Naive B cell (primary cell): ENCODE measurements at places on chromosomes 5 and 9.
A peak's percentile ranks its signal among the peaks of the same experiment; 100 is the strongest.

GRCh38 chr9:86713970-86714369 is 233.3 kb downstream of the GAS1 start:
- no peak overlapping the region for H3K27ac ChIP-seq
- no peaks in the 10 kb centered on the region for H3K4me1 ChIP-seq
- DNase-seq, result no peak
- no peaks in the 10 kb centered on the region for H3K36me3 ChIP-seq
- H3K27me3 ChIP-seq, result no peaks in the 10 kb centered on the region

DNA sequence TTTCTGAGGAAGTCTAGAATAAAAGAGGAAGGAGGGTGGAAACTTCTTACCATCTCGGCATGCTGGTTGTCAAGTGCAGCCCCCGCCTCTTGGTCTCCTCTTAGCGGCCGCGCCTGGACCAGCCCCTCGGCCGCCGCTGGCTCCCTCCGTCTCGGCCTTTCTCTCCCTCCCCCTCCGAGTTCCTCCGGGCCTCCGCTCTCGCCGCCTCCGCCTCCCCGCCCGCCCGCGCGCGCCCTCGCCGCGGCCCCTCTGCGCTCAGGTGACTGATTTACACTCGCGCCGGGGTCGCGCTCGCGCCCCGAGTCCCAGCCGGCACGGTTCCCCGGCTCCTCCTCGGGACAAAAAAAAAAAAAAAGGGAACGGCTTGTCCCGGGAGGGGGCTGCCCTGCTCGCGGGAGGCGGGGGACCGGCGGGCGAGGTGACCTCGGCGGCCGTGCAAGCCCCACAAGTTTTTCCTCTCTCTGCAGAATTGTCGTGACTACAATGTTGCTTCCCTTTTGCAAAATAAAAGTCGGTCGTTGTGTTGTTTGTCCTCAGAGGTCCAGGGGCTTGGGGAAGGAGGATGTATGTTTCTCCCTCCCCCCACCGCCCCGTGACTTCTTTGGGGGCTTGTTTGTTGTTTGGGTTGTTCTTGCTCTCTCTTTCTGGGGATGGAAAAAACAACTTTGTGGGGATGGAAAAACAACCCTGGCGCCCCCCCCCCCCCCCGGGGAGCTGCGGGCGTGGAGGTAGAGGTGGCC is at the start of gene BNC2:
BNC2 (minus strand) TSS at position 75 of the 740 bp plus-strand sequence; CDS start at position 53, 22 bp downstream.
- H3K27ac ChIP-seq, result peak within 1 kb of the TSS; percentile 51
- DNase-seq, result no peak
- H3K36me3 ChIP-seq, result no peaks in the 10 kb centered on the region
- peaks cover 31% of the 10 kb centered on the region for H3K27me3 ChIP-seq
- H3K4me3 ChIP-seq, result peak within 1 kb of the TSS; percentile 73
- H3K4me1 ChIP-seq, result peaks cover 5% of the 10 kb centered on the region

DNA sequence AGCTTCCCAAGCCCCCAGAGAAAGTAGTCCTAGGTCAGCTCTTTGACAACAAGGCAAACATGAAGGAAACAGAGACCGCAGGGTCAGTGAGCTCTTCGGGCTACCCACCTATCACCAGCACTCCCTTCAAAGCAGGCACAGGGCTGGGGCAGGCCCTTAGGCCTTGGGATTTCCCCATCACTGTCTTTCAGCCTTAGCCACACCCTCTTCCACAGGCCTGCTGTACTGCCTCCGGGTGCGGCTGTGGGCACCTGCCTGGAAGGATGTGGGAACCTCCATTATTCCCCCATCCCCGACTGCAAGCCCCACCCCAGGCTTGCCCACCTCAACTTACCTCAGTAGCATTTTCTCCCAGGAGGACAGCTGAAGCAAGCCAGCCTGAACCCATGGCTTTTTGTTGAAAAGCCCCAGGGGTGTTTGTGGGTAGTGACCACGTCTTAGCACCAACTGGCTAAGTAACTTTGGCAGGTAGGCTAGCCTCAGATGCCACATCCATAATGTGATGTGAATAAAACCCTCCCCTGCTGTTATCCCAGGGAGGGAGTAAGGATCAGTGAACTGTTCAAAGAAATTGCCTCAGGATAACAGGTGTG is 100.2 kb downstream of the PIK3R1 start:
- peaks cover 13% of the 10 kb centered on the region for H3K4me1 ChIP-seq
- no peak overlapping the region for H3K4me3 ChIP-seq
- DNase-seq, result peak; percentile 24
- H3K36me3 ChIP-seq, result no peaks in the 10 kb centered on the region
- no peaks in the 10 kb centered on the region for H3K27me3 ChIP-seq

GRCh38 chr5:131758520-131758900 is 38.3 kb downstream of the FNIP1 start:
- peaks cover 5% of the 10 kb centered on the region for H3K36me3 ChIP-seq
- no peak for DNase-seq
- H3K4me1 ChIP-seq, result peaks cover 58% of the 10 kb centered on the region
- peak overlapping the region; percentile 76 for H3K27ac ChIP-seq

DNA sequence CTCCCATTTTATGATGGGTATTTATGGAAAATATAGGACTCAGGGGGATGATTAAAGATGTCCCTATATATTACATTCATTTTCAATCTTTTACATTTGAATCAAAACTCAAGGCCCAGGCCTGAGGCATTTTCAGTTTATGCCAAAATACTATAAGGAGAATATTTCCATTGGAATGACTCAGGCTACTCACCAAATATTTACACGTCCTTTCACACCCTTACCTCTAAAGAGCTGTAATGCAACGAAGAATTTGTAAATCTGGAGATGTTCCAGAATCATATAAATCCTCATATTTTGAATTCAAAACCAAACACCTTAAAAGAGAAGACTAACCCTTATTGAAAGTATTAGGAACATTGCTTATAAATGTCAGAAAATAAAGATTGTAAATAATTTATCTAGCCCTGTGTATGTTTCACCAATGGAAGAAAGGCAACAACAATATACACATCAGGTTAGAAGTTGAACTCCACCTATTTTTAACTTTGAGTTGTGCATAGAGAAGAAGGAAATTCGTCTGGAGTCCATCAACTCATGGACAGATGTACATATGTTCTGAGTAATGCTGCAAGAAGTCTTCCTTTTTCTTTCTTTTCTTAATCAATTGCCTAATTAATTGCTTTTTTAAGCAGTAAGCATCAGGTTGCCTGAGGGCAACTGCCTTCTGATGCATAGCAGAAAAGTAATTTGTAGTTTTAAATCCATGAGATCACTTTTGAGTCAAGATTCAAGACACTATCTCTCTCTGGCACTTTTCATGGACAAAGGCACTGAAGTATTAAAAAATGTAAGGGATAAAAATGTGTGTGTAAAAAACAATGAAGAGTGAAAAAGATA is 579.3 kb upstream of the RGMB start:
- H3K4me1 ChIP-seq, result no peaks in the 10 kb centered on the region
- H3K36me3 ChIP-seq, result no peaks in the 10 kb centered on the region

DNA sequence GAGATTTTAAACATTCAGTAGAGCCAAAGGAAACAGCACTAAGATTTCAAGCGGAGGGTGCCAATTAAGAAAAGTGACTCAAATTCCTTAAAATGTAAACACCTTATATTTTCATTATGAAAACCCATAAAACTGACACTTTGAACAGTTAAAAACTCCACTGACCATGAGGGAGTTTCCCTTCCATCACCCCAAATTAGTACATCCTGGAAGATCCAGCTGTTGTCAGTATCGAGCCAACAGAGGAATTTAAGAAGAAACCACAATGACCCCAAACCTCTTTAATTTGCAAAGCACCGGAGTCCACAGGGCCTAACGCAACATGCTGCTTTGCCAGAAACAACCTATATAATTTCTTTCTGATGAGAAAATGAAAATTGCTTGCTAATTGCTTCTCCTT is 41.3 kb downstream of the ROR2 start:
- no peak overlapping the region for H3K27ac ChIP-seq
- no peak overlapping the region for H3K4me3 ChIP-seq
- H3K27me3 ChIP-seq, result no peaks in the 10 kb centered on the region
- no peak for DNase-seq

DNA sequence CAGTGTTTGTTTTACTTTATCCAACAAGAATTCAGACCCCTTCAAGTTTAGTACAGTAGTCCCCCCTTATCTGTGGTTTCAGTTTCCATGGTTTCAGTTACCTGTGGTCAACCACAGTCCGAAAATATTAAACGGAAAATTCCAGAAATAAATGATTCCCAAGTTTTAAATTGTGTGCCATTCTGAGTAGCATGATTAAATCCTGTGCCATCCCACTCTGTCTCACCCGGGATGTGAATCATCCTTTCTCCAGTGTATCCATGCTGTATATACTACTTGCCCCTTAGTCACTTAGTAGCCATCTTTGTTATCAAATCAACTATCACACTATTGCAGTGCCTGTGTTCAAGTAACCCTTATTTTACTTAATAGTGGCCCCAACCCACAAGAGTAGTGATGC is 153.8 kb upstream of the RASA1 start:
- no peaks in the 10 kb centered on the region for H3K27me3 ChIP-seq
- peak overlapping the region; percentile 59 for H3K27ac ChIP-seq
- peaks cover 33% of the 10 kb centered on the region for H3K4me1 ChIP-seq
- no peak for DNase-seq

GRCh38 chr9:104915049-104915448 is 12.9 kb downstream of the ABCA1 start:
- H3K27me3 ChIP-seq, result no peaks in the 10 kb centered on the region
- H3K36me3 ChIP-seq, result peaks cover 8% of the 10 kb centered on the region
- H3K4me3 ChIP-seq, result no peak overlapping the region
- H3K4me1 ChIP-seq, result peaks cover 40% of the 10 kb centered on the region

DNA sequence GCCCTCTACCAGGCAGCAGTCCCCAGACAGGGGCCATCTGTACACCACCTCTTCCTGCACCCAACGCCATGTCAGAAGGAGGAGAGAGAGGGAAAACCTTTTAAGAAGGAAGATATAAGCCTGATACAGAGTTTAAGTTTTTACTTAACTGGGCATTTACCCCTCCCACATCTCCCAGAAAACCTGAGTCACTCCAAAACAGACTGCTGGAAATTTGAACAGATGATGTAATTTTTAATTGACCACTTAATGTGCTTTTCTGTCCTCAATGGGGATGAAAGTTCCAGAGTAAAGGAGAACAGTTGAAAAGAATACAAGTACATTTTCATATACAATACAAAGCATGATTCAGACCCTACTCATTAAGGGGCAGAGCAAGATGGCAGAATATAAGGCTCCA is 63.9 kb downstream of the TTC39B start:
- peaks cover 10% of the 10 kb centered on the region for H3K36me3 ChIP-seq
- H3K27me3 ChIP-seq, result no peaks in the 10 kb centered on the region
- no peak overlapping the region for H3K27ac ChIP-seq
- no peak overlapping the region for H3K4me3 ChIP-seq

DNA sequence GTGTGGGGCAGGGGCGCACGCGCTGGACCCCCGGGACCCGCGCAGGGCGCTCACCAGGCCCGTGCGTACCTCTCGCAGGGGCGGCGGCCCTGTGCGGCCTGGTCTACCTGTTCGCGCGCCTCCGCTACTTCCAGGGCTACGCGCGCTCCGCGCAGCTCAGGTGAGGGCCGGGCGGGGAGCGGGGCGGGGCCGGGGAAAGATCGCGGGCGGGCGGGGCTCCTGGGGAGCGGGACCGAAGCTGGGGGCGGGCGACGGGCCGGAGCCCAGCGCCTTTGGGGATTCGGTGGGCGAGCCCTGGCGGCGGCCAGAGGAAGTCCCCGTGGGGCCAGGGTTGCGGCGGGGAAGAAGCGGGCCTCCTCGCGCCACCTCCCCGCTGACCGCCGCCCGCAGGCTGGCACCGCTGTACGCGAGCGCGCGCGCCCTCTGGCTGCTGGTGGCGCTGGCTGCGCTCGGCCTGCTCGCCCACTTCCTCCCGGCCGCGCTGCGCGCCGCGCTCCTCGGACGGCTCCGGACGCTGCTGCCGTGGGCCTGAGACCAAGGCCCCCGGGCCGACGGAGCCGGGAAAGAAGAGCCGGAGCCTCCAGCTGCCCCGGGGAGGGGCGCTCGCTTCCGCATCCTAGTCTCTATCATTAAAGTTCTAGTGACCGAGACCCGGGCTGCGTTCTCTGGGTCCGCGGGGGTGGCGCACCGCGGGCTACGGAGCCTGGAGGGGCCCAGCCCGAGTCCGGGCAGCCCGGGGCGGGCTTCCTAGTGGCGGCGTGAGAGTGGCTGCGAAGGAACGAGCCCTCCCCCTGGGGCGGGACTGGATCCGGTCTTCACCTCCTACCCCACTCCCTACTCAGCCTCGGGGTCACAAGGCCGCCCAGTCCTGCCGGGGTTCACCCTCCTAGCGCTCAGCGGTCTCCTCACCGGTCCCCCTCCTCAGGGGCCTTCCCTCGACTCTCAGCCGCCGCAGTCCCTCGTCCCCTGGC is 2.4 kb downstream of the LTC4S start:
- peaks cover 32% of the 10 kb centered on the region for H3K4me1 ChIP-seq
- no peaks in the 10 kb centered on the region for H3K27me3 ChIP-seq
- peak; percentile 72 for DNase-seq
- peak overlapping the region; percentile 80 for H3K4me3 ChIP-seq
- H3K36me3 ChIP-seq, result peaks cover 6% of the 10 kb centered on the region
- peak overlapping the region; percentile 61 for H3K27ac ChIP-seq

GRCh38 chr9:117302487-117302886 is 112.4 kb downstream of the ASTN2 start:
- H3K4me3 ChIP-seq, result no peak overlapping the region
- no peak for DNase-seq
- H3K27me3 ChIP-seq, result no peaks in the 10 kb centered on the region

DNA sequence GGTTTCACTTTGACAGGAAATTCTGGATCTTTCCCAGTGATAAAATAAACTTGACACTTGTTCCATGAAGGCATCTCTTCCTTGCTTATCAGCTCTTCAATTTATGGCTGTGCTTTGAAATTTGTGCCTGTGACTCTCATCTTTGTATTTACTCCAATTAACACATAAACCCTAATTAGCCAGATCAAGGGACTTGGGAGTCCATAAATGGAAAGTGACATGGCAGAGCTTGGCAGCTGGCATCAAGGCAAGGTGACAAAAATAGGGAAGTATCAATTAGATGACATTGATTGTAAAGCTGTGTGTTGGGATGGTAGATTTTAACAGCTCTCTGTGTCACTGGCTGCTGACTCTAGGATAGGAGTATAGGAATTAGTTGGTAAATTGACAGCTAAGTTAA is 133.9 kb downstream of the PBX3 start:
- no peak overlapping the region for H3K4me3 ChIP-seq
- H3K36me3 ChIP-seq, result peaks cover 8% of the 10 kb centered on the region
- H3K27ac ChIP-seq, result no peak overlapping the region

- no peaks in the 10 kb centered on the region for H3K27me3 ChIP-seq
- no peaks in the 10 kb centered on the region for H3K36me3 ChIP-seq
- H3K27ac ChIP-seq, result peak overlapping the region; percentile 99
- peaks cover 52% of the 10 kb centered on the region for H3K4me1 ChIP-seq
Measured at GRCh38 chr9:35603506-35603985, 1.5 kb upstream of the TESK1 start.

DNA sequence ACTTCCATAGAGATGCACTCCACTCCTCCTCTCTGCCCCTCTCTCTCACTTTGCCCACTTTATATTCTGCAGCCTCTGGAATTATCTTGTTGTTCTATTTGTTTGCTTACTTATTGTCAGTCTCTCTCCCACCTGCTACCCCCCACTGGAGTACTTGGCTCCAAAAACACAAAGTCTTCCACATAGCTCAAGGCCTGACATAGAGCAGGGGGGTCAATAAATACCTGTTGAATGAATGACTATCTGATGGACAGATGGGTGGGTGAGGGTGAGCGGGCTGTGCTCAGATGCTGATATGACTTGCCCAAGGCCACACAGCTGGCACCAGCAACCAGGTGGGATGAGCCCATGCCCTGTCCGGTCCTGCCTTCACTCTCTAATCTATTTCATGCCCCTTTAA is 13.4 kb upstream of the UNC5A start:
- no peak for DNase-seq
- H3K36me3 ChIP-seq, result peaks cover 7% of the 10 kb centered on the region
- H3K27ac ChIP-seq, result no peak overlapping the region
- H3K4me3 ChIP-seq, result no peak overlapping the region
- H3K27me3 ChIP-seq, result peaks cover 47% of the 10 kb centered on the region
- H3K4me1 ChIP-seq, result no peaks in the 10 kb centered on the region
